ENCODE measurements at places on chromosomes 12 and 14.

GRCh38 chr14:32567543-32568384 lies 238.7 kb downstream of the AKAP6 start:
- no peak for DNase-seq

- DNase-seq: no peak
These were observed 246.2 kb upstream of the GRIP1 start for GRCh38 chr12:66925083-66925482.

DNA sequence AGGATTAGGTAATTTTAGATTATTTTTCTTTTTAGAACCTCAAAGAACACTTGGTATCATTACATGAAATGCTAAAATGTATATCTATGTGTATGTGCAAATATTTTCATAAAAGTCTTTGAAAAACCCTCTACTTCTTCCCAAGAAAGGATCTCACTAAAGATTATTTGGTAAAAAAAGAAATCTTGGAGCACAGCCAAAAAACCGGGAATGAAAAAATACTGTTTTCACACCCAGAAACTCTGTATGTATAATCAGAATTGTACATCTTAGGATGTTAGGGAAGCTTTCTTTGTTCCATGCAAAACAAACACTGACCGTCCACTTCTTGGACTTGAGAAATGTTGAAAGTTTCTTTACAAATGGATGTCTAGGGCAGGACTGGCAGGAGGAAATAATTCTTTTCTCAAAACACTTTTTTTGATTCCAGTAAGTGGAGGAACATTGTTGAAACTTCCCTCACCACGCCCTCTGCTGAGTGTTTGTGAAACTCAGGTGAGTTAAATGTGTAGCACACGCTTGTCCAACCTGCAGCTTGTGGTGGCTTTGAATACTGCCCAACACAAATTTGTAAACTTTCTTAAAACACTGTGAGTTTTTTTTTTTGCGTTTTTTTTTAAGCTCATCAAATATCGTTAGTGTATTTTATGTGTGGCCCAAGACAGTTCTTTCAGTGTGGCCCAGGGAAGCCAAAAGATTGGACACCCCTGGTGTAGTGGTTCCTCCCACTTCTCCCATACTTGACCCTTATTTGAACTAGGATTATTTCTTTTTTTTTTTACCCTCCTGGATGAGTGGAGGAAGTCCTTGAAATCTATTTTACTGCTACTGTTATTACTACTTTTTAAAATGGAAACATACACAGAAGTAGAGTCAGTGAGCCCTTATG lies 26.6 kb downstream of the FBXO34 start:
- DNase-seq: no peak

GRCh38 chr12:4813741-4814140 lies 93.5 kb downstream of the GALNT8 start:
- DNase-seq: no peak

GRCh38 chr12:67981287-67982162 lies 7.7 kb upstream of the IFNG-AS1 start:
- DNase-seq: no peak

- no peak for DNase-seq
These were observed 34.2 kb downstream of the CCDC88C start for GRCh38 chr14:91383439-91383838.

- no peak for DNase-seq
These were observed 23.5 kb upstream of the BHLHE41 start for GRCh38 chr12:26148291-26148690.

GRCh38 chr14:93133464-93133863 lies 17.7 kb upstream of the ITPK1 start:
- DNase-seq: no peak

DNA sequence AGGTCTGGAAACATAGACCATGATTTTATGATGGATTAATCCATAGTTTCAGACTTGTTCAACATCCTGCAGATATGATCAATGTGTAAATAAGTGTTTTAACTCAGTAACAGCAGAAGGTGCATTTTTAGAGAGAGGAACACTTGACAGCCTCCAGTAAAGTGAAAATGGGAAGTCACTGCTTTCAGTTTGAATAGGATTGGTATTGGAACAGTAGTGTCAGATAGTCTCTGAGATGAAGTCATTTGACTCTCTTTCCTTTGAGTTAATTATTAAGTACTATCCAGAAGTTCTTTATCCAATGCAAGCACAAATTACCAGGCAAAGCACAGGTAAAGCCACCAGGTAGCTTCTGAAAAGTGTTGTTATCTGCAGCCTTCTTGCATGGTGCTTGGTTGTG lies 14.5 kb upstream of the NAV3 start:
- DNase-seq: no peak

GRCh38 chr12:93108985-93109384 lies 179.9 kb upstream of the EEA1 start:
- no peak for DNase-seq

DNA sequence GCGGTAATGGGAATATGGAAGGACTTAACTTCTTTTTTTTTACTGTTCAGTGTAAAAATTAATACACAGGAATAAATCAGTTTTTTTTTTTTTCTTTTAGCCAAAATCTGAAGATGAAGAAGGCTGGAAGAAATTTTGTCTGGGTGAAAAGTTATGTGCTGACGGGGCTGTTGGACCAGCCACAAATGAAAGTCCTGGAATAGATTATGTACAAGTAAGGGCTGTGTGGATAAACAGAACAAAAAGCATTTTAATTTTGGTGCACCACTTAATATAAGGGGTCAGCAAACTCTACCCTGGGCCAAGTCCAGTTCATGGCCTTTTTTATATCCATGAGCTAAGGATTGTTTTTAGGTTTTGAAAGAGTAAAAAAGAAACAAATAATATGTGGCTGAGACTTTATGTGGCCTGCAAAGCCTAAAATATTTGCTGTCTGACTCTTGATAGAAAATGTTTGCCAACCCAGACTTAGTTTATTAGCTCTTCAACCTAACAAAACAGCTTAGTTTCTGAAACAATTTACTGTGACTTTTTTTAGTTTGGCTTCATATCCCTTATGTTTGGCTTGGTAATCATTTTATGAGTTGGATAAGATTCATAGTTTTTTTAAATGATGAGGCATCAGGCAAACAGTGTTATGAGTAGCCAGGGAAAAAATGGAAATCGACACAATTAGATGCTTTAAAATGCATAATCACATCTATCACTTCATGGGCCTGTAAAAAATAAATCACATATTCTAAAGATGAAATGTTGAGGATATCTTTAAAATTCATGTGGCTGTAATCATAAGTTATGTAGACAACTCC lies 8.4 kb downstream of the GEMIN2 start:
- no peak for DNase-seq

DNA sequence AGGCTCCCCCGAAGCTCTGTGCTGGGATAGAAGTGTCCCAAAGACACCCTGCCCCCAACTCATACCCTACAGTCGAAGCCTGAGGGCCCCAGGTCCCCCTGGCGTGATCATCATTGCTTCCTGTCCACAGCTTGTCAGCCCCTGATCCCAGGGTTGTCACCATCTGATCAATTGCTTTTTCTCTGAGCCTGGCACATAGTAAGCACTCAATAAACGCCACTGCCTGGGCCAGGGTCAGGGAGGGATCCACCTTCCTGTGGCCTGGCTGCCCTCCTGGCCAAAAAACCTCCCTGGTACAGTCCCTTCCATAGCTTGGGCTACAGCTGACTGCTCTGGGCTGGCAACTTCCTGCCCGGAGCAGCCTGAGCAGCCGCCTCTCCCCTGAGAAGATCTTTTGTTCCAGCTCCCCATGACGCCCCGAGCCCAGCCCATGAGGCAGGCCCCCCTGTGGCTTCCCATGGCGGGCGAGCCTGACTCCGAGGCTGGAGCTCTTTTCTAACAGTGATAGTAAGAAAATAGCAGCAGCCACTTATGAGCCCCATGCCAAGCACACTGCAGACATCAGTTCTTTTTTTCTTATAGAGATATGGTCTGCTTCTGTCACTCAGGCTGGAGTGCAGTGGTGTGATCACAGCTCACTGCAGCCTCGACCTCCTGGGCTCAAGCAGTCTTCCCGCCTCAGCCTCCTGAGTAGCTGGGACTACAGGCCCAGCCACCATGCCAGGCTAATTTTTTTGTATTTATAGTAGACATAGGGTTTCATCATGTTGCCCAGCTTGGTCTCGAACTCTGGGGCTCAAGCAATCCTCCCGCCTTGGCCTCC lies 6.5 kb downstream of the SH2B3 start:
- DNase-seq: peak; percentile 48

DNA sequence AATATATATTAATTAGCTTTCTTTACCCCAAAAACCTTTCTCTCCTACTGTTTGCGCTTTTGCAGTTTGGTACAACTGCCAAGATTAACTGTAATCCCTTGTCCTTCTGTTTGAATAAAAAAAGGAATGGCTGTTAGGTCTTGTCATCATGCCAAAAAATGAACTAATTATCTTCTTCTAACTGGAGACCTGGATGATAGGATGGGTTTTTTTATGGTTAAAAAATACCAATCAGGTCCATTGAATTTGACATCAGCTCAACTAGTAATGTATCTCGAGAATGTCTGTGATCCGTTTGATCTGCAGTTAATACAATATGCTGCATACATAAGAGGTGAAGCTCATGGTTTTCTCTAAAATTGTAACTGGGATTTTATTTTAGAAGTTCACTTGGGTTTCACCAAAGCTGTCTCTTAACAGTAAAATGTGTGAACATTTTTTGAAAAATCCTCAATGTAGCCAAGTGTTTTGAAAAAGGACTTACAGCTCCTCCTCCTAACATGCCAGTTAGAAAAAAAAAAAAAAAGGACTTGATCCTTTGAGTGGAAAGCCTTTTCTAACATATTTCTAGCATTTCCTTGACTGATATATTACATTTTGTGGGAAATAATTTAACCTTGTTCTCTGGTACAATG lies 96.8 kb downstream of the SRGAP1 start:
- no peak for DNase-seq

DNA sequence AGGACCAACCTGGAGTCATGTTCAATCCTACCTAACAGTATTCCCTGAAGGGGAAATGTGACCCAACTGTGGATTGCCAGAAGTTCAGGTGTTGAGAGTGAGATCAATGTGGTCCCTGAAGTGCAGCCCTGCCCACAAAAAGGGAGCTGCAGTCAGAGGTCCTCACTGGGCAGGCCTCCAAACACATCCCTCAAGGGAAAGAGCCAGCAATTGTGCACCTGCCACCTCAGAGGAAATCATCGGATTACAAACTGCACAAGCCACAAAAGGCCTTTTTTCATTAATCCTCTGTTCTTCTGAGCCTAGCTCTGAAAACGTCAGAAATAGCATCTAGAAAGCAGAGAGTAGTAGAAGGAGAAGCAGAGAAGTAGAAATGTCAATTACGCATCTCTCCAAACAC lies 10.8 kb upstream of the MDM1 start:
- no peak for DNase-seq

- peak; percentile 1 for DNase-seq
These were observed 83.0 kb downstream of the LRRC9 start for GRCh38 chr14:60002819-60003492.

- no peak for DNase-seq
These were observed 27.6 kb downstream of the TUBA1A start for GRCh38 chr12:49161092-49161795.

DNA sequence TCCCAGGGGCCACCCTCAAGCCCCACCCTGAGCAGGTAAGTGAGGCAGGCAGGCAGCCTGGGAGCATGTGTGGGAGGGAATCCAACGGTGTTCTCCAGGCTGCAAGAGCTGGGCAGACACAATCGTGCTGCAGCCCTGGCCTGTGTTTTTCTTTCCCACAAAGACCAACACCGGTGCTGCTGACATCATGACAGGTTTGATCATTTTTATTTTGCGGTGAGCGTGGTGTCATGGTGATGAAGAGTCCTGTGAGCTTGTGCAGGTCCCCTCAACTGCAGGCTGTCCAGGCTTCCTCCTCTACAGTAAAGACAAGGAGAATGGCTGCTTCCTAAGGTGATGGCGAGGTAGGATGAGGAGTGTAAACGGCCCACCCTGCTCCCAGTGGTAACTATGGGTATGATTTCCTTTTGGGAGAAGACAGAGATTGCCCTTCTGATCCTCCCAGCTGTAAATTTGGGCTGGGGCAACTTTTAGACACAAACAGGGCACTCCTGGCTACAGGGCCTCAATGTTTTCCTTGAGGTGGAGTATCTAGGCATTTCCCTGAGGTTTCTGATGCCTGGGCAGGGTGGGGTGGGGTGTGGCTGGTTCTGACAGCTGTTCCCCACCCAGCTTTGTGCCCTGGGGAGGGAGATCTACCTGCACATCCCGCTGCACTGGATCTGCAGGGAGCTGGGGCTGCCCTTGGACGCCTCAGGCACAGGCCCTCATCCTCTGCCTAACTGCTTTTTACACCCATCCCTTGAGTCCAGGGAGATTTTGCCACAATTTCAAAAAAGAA lies 109.1 kb downstream of the VCPKMT start:
- no peak for DNase-seq

DNA sequence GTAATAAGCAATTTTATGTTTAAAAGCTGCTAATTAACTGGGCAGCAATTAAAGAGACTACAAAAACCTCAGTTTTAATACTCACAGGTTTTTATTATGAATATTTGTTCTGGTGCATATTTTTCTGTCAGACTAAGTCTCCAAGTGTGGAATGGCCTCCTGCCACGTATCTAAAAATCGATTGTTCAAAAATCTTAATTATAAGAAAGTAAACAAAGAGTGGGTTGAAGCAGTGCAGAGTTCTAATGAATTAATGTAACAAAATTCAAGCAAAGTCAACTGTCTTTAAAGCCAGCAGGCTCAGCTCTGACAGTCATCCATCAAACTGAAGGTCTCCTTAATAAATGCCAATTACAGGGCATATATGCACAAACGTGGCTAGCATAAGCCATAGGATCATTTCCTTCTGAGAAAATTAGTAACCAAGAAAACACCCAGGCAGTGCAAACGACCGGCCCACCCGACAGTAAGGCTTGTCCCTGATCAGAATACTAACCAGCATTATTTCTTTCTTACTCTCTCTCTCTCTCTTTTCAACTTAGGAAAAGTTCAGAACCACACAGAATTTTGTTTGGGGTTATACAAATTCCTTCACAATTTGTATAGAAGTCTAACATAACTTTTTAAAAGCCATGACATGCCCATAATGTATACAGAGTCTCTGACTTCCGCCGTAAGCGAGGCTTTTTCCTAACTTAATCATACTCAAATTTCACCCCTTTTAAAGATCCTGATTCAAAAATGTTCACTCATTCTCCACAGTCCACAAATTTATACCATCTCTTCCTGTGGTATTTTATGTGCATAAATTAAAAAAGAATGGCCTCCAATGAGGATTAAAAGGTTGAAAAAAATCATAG lies 83.8 kb downstream of the SLC25A21 start:
- DNase-seq: no peak

- no peak for DNase-seq
These were observed 7.7 kb upstream of the AMN1 start for GRCh38 chr12:31736472-31736871.

DNA sequence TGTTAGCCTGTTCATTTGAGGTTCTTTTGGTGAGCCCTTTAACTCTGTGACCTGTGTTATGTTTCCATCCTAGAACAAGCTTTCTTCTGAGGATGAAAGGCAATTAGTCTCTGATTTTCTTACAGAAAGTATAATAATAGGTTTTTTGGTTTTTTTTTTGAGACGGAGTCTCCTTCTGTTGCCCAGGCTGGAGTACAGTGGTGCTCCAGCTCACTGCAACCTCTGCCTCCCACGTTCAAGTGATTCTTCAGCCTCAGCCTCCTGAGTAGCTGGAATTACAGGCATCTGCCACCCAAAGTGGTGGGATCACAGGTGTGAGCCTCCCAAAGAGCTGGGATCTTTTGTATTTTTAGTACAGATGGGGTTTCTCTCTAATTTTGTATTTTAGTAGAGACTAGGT lies 52.7 kb upstream of the SYNE2 start:
- no peak for DNase-seq
